Activated naive CD4-positive, alpha-beta T cell (primary cell): ENCODE measurements at places on chromosomes 16 and 17.

DNA sequence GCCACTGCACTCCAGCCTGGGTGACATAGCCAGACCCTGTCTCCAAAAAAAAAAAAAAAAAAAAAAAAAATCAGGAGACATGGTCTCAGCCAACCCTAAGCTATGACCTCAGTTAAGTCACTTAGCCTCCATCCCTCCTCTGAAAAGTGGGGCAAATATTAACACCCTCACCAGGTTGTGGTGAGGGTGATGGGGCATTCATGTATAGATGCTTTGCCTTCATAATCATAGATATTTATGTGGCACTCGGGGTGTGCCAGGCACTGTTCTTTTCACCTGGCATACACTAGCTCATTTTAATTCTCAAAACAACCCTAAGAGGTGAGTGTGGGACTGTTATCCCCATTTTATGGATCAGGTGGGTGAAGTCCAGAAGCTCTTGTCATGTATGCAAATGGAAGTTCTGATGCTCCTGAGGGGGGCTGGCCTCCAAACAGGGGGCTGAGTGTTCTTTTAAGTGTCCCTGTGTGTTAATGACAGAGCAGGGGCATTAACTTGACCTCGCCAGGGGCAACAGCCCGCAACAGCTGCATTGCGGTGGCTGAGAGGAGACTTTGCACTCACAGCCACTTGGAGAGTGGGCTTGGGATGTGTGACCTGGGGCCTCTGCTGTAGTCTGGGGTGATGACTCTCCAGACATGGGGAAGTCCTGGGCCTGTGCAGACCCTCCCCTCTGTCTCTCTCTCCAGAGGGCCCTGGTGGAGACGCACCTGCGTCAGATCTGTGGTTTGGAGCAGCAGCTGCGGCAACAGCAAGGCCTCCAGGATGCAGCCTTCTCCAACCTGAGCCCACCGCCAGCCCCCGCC lies 4.1 kb downstream of the TBKBP1 start:
- DNase-seq: no peak

DNA sequence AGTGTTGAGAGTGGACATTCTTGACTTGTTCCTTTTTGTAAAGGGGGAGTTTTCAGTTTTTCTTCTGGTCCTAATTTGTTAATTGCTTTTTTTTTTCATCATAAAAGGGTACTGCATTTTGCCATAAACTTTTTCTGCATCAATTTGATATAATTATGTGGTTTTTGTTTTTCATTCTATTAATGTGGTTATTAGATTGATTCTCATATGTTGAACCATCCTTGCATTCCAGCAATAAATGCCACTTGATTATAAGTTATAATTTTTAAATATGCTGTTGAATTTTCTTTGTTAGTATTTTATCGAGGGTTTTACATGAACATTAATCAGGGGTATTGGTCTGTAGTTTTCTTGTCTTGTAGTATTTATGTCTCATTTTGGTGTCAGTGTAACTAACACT lies 87.2 kb upstream of the SMIM36 start:
- no peak for DNase-seq

DNA sequence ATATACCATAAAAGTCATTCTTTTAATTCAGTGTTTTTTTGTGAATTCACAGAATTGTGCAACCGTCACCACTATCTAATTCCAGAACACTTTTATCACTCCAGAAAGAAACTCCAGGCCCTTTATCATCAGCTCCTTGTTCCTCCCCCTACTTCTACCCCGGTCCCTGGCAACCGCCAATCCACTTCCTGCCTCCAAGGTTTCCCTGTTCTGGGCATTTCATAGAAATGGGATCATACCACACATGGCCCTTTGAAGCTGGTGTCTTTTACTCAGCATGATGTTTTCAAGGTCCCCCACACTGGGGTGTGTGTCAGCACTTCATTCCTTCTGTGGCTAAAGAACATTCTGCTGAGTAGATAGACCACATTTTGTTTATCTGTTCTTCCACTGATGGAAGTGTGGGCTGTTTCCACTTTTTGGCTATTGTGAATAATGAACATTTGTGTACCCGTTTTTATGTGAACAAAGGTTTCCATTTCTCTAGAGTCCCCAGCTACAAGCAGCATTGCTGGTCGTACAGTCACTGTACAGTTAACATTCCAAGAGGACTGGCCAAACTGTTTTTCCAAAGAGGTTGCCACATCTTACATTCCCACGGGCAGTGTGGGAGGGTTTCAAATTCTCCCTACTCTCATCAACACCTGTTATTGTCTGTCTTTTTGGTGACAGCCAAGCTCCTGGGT lies 75.8 kb upstream of the ZNF469 start:
- DNase-seq: no peak

- no peak for DNase-seq
Observed at GRCh38 chr16:17287166-17287800, 183.5 kb downstream of the XYLT1 start.

DNA sequence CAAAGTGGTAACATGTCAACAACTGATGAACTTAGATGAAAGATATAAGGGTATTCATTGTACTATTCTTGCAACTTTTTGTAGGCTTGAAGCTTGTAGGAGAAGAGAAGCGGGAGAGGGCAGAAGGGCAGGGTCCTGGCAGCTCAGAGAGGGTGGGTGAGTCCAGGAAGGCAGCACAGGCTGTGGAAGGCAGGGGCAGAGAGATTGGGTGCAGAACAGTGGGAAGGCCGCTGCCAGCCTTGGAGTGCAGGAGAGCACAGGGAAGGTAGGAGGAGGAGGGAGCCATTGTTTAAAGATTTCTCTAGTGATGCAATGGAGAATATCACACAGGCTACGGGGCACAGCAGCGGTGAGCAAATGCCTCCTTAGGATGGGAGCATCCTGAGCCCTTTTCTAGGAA lies 104.3 kb downstream of the N4BP1 start:
- DNase-seq: no peak

DNA sequence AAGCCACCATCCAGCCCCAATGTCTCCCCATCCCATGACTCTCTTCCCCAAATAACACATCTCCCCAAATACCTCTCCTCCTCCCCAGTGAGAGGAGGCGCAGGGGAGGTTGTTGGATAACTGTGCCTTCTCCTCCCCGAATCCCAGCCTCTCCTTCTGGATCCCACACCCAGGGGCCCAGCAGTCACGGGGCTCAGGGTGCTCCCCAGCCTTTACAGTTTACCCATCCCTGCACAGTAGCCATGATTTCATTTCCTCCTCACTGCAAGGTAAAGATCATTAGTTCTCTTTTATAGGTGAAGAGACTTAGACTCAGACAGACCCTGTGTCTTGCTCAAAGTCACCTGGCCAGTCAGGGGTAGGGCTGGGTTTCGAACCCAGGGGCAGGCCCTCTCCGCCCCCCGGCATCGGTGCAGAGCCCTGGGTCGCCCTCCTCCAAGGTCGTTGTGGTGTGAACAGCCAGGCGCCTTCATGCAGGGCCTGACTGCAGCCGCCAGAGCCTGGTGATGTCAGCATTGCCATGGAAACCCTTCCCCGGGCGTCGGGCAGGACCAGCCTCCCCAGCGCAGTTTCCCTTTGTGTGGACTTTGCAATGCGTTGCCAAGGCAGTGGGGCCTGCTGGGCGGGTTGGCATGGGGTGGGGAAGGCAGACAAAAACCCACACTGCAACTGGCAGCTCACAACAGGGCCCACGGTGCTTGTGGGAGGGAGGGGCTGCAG lies 53.3 kb upstream of the TOB1 start:
- no peak for DNase-seq

DNA sequence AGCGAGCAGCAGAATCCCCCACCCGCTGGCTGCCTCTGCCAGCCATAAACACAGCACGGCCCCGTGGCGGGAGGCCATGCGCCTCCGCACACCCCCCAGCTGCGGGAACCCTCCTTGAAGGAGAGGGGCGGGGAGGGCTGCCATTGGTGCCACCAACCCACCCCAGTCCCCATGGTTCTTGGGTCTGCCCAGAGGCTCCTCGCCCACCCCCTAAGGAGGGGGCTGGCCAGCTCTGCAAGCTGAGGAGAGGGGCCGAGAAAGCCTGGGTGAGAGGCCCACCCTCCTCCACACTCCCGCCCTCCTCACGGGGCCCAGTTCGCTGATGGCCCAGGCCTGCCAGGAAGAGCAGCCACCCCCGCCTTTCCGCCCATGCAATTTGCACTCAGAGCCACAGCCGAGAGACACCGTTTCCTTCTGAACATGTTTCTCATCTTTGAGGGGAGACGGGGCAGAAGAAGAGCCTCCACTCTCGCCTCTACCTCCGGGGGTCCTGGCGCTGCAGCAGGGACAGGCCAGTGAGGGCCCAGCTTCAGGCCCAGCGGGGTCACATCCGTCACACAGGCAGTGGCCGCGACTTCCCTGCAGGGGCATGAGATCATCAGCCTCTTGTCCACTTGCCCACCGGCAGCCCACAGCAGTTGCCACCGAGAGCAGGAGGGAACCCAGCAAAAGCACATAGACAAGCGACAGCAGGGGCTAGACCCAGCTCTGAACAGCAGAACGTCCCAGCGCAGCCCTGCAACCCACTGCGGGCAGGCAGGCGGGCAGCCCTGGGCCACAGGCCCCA lies 23.0 kb downstream of the KATNB1 start:
- no peak for DNase-seq
